ENCODE measurements at places on chromosomes 1 and 21. TPM values are rescaled to one million over a fixed set of nuclear protein-coding genes. Genes with fewer than 3 reads are reported as not detected.

The CD84 gene
- not detected for total RNA-seq

The FAM72B gene
- total RNA-seq, result 0.50 TPM

The DENND2C gene
- total RNA-seq, result 4.1 TPM

The PROX1 gene
- total RNA-seq, result under 0.01 TPM

The MARK1 gene
- total RNA-seq, result 0.17 TPM

The RAB3B gene
- 29.5 TPM for total RNA-seq

The HTR6 gene
- under 0.01 TPM for total RNA-seq

The FALEC gene
- not detected for total RNA-seq

The OR2T35 gene
- not detected for total RNA-seq

The RGS8 gene
- total RNA-seq, result under 0.01 TPM

The OSCP1 gene
- 15.7 TPM for total RNA-seq

The AUNIP gene
- 0.33 TPM for total RNA-seq

The BEND5 gene
- total RNA-seq, result not detected

The LRP8 gene
- 3.3 TPM for total RNA-seq

The ZNF695 gene
- total RNA-seq, result 2.0 TPM

The PDPN gene
- total RNA-seq, result 4.5 TPM

Data from smooth muscle cell of trachea (primary cell).